ENCODE measurements at places on chromosomes 16 and 17. TPM values are rescaled to one million over a fixed set of nuclear protein-coding genes. Genes with fewer than 3 reads are reported as not detected.
A peak's percentile ranks its signal among the peaks of the same experiment; 100 is the strongest.

- no peak for DNase-seq
Measured at GRCh38 chr16:80704751-80705505, 99.5 kb downstream of the CDYL2 start.

- DNase-seq = peak; percentile 1
Measured at GRCh38 chr16:80852261-80852872, 48.0 kb upstream of the CDYL2 start.

Gene BRIP1
- total RNA-seq = 12.6 TPM

DNA sequence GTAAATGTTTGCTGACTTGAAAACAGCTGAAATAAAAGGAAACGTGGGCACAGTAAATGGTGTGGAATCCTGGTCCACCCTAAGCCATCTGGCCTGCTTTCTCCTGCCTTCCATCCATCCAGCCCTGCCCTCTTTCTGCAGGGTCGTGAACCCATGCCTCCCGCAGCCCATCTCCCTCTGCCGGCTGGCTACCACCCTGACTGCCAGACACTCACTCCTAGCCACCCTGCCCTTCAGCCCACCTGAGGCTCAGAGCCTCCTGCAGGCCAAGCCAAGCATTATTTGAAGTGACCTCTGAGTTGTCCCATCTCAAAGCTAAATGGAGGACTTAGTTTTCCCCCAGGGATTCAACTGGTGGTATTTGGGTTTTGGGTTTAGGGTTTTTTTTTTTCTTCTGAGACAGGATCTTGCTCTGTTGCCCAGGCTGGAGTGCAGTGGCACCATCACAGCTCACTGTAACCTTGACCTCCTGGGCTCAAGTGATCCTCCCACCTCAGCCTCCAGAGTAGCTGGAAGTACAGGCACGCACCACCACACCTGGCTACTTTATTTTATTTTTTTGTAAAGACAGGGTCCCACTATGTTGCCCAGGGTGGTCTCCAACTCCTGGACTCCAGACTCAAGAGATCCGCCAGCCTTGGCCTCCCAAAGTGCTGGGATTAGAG, 8.4 kb downstream of the ZDHHC1 start:
- DNase-seq = no peak

DNA sequence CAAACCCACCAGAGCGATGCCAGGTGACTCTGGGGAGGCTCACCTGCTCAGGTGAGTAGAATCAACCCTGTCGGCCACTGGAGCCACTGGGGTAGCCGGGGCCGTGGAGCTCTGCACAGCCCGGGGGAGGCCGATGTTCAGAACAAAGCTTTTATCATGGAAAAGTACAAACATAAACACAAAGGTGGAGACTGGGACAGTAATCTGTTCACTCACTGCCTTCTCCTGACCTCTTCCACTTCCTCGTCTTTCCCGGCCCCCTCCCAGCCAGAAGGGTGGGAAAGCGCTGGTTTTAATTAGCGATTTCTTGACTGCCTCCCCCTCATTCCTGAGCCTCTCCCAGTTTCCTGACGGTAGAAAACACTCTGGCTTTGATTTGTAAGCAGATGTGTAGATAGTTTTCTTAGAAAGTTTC, 9.8 kb upstream of the TEX19 start:
- DNase-seq = no peak

GRCh38 chr17:9817086-9817485, 4.8 kb downstream of the GSG1L2 start:
- peak; percentile 9 for DNase-seq

Gene KRTAP2-3
- total RNA-seq = 11.6 TPM

Data from epithelial cell of proximal tubule (primary cell).